ENCODE measurements at places on chromosomes 7 and 10. TPM values are rescaled to one million over a fixed set of nuclear protein-coding genes. Genes with fewer than 3 reads are reported as not detected.

DNA sequence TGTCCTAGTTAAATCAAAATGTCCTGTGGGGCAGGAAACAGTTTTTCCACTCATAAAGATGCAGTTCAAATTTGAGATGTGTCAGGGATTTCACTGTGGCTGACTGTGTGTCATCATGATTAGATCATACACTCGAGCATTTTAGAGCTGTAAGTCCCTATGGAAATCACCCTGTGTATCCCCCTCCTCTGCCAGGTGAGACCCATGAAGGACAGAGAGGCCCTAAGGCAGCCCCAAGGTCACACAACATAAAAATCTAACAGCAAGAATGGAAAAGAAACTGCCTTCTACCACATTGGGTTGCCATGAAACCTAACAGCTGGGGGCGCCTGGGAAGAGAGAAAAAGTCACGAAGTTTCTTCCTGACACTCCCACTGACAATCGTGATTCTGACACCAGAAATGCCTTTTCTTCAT is 135.8 kb downstream of the KCNMA1 start:
- no peak for DNase-seq

DNA sequence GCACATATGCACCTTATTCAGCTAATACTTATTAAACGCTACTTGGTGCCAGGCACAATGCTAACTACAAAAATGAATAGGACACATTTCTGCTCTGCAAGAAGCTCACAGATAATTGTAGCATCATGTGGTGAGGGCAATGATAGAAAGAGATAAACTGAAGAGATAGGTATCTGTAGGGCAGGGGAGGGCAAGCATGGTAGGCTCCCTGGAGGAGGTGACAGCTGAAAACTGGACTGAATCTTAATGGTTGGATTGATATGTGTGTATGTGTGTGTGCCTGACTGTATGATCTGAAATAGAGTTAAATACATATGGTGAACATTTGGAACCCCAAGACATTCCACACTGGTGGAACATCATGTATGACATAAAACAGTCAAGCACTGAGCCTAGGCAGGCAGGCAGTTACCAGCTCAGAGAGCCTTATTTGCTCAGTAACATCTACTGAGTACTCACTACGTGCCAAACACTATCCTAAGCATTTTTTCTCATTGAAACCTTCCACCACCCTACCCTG is 4.8 kb upstream of the CEP55 start:
- no peak for DNase-seq

DNA sequence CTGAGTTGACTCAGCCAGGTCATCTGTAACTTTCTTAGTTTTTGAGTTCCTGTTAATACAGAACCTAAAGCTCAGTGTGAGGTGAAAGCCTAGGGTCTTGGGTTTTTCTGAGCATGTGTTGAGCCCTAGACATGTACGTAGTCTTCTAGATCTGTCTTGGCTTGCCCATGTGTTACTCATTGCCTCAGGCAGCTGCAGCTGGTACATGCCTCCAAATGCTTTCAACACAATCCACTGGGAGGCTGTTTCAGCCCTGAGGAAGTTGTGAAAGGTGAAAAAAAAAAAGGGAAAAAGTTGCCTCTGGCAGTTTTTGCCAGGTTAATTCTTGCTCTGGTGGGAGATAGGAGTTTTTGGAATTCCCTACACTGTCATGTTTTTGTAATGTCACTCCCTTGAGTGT is 134.6 kb downstream of the RNF216 start:
- DNase-seq, result no peak

NPC1L1 gene
- 0.04 TPM for total RNA-seq

ANXA11 gene
- total RNA-seq, result 348 TPM

DNA sequence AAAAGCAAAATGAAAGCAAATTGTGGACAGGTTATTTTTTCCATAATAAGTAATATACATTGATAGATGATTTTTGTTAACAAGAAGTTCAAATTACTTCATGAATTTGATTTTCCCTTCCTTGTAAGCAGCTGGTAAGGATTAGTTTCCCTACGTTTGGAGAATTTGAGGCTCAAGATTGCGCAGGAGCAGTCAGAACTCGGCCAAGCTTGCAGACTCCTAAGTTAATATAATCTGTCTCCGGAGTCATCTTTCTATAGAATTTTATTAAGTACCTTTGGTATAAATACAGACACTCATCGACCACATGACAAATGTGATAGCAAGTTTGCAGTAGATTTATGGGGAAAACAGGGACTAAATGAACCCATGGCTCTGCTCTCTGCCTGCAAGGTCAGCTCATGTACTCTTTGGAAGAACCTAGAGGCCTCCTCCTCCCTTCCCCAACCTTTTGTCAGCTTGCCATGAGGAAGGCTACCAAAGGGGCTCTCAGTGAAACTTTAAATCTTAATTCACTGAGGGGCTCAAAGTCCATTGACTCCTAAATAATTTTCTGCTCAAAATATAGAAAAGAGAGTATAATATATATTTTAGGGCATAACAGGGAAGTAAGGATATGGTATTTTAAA is 89.2 kb upstream of the CTTNBP2 start:
- DNase-seq, result no peak

KIF11 gene
- total RNA-seq, result 59.1 TPM

MYO1G gene
- 369 TPM for total RNA-seq

PDE6C gene
- total RNA-seq, result not detected

DNA sequence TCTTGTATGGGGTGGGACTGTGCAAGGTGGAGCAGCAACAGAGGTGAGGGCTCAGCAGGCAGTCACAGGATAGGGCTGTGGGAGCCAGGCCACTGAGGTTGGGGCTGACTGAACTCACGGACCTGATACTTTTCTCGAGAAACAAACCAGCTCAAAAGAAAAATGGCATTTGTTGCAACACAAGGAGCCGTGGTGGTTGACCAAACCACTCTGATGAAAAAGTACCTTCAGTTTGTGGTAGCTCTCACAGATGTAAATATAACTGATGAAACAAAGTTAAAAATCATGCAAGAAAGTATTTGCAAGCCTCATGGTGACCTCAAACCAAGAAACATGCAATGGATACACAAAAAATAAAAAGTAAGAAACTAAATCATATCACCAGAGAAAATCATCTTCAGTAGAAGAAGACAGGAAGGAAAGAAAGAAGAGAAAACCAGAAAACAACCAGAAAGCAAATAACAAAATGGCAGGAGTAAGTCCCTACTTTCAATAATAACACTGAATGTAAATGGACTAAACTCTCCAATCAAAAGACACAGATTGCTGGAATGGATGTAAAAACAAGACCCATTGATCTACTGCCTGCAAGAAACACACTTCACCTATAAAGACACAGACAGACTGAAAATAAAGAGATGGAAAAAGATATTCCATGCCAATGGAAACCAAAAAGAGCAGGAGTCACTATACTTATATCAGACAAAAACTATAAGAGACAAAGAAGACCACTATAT is 48.9 kb upstream of the DUSP5 start:
- DNase-seq, result no peak

SPDYE16 gene
- not detected for total RNA-seq

DNA sequence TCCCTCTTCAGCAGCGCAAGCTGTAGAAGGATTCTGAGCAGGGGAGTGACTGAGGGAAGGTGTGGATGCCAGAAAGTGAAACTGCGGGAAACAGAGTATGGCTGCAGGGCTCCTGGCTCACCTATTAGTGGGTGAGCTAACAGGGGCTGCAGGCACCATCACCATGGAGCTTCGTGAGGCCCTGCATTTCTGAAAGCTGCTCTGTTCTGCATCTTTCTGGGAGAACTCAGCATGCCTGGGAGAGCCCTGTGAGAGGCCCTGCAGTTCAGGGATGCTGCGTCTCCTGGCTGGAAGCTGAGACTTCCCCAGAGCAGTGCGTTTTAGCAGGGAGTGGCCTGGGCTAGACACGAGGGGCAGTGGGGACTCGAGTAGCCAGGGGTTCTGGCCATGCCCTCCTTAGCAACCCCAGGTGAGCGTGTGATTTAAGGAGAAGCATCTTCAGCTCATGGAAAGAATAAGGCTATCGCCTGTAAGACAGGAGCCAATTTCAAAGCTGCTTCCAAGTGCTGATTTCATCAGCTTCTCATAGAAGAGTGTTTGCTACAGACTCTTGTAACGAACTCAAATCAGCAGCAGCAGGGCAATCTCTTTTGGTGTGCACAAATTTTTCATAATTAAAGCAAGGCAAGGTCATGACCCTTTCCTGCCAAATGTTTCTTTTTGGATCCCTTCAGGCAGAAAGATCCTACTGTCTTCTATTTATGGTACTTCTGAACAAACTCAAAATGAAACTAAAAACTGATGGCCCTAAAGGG is 293.6 kb upstream of the ZNF32 start:
- no peak for DNase-seq

GIMAP6 gene
- 21.6 TPM for total RNA-seq

DNA sequence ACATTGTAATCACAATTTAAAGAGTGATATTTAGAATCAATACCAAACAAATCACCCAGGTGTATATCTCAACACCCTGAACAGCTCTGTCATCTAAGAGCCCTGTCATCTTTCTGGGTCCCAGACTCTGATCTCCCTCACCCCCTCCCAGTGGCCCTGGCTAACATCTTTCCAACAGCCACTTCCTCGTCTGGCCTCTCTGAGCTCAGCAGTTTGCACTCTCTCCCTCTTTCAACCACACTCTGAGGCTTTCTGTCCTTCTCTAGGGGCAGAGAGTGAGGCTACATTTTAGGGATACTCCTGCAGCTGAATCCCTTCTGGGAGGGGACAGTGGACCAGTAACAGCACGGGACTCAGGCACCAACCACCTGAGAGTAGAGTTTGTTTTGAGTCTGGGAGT is 17.1 kb upstream of the PRRT4 start:
- no peak for DNase-seq

DNA sequence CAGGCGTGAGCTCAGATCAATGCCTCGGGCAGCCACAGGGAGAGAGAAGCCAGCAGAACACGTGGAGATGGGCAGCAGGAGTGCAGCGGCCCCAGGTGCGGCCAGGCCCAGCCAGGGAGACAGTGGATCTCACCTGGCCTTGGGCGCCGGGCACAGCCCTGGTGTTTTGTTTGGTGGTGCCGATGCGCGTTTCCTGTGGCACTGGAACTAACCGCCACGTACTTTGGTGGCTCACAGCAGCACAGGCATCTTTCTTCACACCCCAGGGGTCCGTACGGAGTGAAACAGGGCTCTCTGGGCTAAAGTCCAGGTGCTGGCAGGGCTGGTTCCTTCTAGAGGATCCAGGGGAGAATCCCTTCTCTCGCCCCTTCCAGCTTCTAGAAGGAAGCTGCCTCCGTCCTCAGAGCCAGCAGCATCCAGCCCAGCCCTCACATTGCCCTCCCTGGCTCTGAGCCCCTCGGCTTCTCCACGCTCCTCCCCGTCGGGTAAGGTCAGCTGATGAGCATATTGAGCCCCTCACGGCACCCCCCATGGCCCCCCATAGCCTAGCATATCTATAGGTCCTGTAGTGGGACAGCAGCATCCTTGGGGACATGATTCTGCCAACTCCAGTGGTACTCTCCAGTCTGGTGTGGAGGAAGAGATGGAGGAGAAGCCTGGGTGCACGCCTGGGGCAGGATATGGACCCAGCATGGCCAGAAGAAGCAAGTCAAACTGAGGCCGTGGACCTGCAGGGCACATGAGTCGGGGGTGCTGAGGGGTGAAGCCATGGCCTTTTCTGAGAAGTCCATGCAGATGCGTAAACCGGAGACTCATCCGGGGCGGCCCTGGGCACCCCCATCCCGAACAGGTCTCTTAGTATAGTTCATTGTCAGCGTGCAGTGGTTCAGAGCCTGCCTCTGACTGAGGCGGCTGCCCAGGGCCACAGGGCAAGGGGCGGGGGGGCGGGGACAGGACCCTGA is 43.4 kb upstream of the PPP2R2D start:
- DNase-seq, result no peak

EIF3A gene
- total RNA-seq, result 132 TPM

DNA sequence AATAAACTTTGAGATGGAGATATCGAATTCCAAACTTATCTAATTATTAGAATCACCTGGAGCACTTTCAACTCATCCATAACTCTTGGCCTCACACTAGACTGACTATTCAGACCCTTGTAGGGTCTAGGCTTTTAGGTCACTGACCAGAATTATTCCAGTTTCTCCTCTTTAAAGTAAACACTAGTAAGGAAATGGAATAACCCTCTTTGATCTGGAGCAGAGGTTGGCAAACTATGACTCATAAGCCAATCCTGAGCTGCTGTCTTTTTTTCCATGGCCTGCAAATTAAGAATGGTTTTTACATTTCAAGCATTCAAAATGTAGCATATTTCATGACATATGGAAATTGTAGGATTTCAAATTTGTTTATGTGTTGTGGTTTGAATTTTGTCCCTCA is 1601.9 kb downstream of the REEP3 start:
- no peak for DNase-seq

ITGA8 gene
- total RNA-seq, result not detected

- DNase-seq, result peak; percentile 45
These were observed 21.4 kb upstream of the GSDME start for GRCh38 chr7:24778543-24779282.

SHOC2 gene
- 40.4 TPM for total RNA-seq

TFR2 gene
- 12.4 TPM for total RNA-seq

MBL2 gene
- not detected for total RNA-seq

WDFY4 gene
- 0.07 TPM for total RNA-seq

- no peak for DNase-seq
These were observed 133.7 kb downstream of the PIP4K2A start for GRCh38 chr10:22580711-22581110.

DNA sequence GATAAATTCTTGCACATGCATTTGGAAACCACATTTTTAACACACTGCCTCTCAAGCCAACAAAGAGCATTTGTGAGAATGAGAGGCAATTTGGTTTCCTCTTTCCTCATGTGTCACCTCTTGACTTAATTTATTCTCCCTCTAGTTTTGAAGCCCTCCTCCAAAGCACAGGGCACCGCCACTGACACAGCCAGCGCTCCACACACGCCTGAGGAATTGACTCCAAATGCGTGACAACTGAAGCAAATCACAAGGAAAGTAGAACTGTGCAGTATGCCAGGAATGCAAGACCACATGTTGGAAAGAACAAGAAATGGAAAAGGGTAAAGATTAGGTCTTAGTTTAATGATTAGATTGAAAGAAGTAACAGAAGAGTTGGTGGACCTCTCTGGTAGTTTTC is 173.3 kb downstream of the LSM5 start:
- no peak for DNase-seq

- no peak for DNase-seq
These were observed 44.1 kb upstream of the PDGFA start for GRCh38 chr7:563629-564170.

RPEL1 gene
- total RNA-seq, result not detected

RAB19 gene
- total RNA-seq, result 11.3 TPM

DNA sequence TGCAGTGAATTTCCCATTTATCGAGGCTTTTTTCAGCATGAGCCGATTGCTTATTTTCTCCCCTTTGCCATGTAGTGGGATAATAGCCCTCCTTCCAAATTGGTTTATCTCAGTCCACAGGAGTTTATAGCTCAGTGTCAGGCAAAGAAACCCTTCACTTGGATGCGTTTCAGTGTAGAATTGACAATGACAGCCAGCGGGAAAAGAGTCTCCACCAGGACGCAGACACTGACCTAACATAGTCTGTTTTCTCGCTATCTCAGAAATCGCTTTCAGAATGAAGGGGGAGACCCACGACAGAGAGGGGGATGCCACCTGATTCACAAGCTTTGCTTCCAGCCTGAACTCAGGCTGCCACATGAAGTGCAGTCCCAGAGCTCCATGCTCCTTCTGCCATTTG is 43.5 kb upstream of the TCERG1L start:
- no peak for DNase-seq

AKR1C2 gene
- not detected for total RNA-seq

GRCh38 chr10:11448190-11448544 is 163.3 kb downstream of the USP6NL start:
- DNase-seq, result no peak

- DNase-seq, result no peak
These were observed 148.5 kb downstream of the POLR1F start for GRCh38 chr7:19560111-19560883.

Data from activated CD4-positive, alpha-beta T cell treated with anti-CD3 and anti-CD28 coated beads for 36 hours (primary cell).